NCI-H2029 treated with DMSO at 0.1 percent for 48 hours (cell line): ENCODE measurements at places on chromosomes 5 and 9.

DNA sequence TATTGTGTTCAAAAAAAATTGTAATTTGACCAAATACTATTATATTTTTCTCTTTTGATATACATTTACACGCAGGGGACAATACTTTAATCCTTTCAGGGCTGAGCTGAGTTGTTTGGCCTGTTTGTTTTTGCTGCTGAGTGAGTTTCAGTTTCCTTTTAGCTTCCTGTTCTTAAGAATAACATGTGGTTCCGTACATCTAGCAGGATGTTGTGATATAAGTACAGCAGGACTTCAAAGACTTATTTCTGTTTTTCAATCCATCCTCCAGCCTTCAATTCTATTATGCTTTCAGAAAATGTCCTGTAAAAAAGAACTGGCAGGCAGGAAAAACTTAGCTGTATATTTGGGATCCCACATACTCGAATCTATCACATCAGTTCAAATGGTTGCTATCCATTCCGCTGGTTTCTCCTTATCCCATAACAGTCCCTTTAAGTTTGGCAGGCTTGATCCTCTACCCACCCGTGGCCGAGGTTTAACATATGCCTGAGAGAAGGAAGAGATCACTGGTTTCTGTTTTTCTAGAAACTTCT, 1037.3 kb upstream of the ACO1 start:
- DNase-seq, result peak; percentile 23

DNA sequence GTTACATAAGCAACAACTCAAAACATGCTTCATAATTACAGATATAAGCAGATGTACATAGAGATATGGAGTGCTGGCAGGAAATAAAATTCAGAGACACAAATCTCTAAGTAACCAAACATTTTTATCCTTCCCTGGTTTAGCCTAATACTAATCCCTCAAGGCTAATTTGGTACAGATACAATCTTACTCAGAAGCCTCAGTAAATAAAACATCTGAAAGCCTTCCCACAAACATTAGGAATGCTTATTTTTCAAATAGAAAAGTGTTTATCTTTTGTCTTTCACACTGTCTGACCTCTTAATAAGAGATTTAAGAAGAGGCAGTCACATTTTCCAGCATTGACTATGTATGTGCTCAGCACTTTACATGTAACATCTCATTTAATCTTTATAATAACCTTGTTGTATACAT, 399.4 kb downstream of the ARRDC3 start:
- no peak for DNase-seq

DNA sequence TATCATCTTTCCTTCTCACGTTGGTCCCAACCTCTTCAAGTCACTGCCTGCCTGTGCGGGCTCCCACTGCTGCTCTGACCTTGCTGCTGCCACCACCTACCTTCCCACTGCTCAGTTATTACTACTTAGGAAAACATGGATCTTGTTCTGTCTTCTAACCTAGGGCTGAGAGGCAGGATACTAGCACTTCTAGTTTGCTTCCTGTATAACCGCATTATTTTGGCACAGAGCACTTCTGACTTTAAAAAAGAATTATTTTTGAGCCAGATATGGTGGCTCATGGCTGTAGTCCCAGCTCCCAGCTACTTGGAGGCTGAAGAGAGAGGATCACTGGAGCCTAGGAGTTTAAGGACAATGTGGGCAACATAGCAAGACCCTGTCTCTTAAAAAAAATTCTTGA, 135.4 kb upstream of the GNA14 start:
- DNase-seq, result no peak

DNA sequence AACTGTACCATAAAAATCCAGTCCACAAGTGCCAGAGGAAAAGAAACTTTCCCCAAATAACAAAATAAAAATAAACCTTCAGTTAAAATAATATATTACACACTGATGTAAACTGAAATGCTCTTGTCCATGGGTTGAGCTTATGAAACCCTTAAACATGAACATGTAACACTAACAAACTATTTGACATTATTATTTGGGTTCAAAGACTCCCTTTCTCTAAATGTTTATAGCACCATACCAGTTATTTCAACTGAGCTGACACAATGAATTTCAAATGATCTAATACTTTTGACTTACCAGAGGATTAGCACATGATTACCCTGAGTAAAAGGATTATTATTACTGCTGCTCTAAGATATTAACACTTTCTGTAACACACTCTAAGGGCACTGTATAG, 251.1 kb downstream of the BNC2 start:
- DNase-seq, result no peak

DNA sequence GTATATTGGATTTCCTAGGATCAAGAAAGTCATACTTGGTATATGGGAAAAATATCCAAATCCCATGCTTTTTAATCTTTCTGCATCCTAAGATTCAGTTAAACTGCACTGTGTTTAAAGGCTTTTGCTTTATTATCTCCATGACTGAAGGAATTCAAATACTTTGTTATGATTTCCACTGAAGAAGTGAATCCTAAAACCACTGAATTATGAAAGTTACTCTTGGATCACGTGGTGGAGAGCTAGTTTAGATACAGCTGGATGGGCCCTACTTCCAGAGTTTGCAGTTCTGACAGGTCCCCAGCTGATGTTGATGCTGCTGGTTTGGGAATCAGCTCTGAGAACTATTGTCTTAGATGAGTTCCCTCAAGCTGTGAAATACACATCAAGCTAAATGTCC, 5.0 kb downstream of the DAB2 start:
- no peak for DNase-seq

DNA sequence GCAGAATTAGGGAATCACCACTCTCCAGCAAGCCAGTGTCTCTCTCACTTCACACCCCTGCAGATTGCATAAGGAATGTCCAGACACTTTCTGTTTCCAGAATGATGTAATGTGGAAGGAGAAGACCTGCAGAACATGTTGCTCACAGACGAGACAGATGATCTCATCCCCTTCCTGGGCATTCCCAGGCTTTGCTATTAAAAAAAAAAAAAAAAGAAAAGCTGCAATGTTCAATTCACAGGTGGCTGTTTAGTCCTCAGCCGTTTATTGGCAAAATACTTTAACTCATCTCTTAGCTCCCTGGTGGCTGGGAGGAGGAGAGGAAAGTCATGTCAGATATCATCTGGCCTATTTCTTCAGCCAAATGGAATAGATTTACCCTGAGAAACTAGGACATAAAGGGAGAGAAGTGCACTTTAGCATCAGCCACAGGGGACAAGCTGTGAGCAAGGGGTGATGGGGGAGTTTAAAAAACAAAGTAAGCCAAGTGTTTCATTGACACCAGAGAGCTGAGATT, 95.9 kb upstream of the TNC start:
- DNase-seq, result no peak

- DNase-seq, result no peak
These were observed 63.5 kb downstream of the SEMA5A start for GRCh38 chr5:9482381-9482780.

DNA sequence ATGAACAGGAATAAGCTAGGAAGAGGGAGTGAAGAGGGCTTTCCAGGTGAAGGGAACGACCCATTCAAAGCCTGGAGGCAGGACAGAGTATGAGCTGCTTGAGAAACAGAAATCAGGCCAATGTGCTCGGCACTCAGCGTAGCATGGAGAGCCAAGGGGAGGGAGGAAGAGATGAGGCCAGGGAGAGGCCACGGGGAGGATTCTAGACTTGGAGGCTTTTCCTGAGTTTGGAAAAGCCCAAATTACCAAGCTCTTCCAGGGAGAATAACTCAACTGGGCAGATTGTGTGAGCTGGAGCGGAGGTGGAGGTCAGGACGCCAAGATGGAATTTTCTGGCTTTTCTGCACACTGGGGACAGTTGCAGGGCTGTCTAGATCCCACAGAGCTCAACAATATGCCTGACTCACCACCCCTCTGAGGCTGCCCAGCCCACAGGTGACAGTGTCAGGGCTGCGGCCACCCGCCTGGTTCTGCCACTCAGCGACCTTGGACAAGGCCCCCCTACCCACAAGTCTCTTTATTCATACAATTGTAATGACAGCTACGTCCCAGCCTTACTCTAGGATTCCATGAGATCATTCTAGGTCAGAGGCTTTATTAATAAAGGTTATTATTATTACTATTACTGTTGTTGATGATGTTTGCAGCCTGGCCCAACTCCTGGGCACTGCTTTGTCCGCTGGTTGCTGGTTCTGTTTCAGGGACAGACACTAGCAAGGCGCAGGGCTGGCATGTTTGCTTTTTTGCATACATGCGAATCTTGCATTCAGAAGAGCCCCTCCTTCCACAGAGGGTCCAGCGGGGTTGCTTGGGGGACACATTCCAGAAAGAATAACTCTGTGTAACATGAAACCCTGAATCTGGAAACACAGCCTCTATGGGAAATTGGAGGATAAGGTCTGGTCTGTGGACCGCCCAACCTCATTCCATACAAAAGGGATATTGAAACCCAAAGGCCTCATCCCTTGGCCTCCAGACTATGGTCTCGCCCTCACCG, 9.4 kb upstream of the LMX1B start:
- DNase-seq, result no peak

DNA sequence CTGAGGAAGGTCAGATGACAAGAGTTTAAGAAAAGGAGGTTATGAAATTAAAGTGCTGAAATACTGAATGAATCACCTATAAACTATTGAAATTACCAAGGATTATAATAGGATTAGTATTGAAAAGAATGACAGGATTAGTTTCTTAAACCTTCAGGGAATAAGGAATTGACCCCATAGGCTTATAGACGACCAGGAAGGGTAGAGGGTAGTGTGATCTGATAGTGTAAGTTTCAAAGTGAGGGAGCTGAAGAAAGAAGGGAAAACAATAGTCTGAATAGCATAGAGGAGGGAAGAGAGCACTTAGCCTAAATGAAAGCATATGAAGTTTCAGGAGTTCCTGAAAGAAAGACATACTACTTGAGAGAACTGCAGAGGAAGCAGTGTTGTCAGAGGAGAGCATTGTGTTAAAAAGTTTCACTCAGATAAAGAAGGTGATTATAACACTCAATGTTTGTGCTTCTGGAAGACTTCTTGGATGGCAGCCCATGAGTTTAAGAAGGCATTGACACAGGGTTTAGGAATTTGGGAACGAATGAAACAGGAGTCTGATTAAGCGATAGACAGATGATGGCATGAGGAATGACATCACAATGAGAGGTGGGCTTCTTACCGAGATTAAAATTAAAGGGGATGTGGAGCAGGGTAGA, 557.9 kb upstream of the GRAMD2B start:
- no peak for DNase-seq

GRCh38 chr9:90830051-90830450, 28.4 kb downstream of the SYK start:
- DNase-seq, result no peak

- DNase-seq, result no peak
These were observed 11.3 kb downstream of the AFAP1L1 start for GRCh38 chr5:149282966-149283332.
